Activated naive CD4-positive, alpha-beta T cell treated with anti-CD3 and anti-CD28 coated beads, Interleukin-2, amount 10 ng/mL, durations not matched to agents 5 hours and 36 hours (primary cell): ENCODE measurements at places on chromosomes 12 and 14. TPM values are rescaled to one million over a fixed set of nuclear protein-coding genes. Genes with fewer than 3 reads are reported as not detected.

The SLC38A4 gene
- total RNA-seq, result not detected

The SYNDIG1L gene
- total RNA-seq, result not detected

The KRT83 gene
- total RNA-seq, result not detected

The ESRRB gene
- total RNA-seq, result not detected

The PRH2 gene
- not detected for total RNA-seq
